Eye (tissue), 1 donor: ENCODE measurements at places on chromosomes 1 and 21.

DNA sequence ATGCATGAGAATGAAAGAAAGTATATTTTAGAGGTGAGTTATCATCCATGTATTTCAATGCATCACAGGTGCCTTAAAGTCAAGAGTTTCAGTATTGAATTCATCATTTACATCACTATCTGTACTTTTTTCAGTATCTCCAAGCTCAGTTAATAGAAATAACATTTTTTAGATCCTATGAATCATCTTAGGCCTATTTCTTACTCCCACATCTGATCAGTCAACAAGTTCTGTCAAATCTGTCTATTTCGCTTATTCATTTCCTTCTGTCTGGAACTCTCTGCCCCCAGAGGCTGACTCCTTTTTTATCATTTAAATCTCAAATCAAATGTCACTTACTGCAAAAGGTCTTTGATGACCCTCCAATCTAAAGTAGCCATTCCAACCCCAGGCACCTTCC is 295.2 kb downstream of the LRRC7 start:
- no peak for DNase-seq

- no peak for DNase-seq
Observed at GRCh38 chr1:209670441-209671082, 4.7 kb upstream of the G0S2 start.

DNA sequence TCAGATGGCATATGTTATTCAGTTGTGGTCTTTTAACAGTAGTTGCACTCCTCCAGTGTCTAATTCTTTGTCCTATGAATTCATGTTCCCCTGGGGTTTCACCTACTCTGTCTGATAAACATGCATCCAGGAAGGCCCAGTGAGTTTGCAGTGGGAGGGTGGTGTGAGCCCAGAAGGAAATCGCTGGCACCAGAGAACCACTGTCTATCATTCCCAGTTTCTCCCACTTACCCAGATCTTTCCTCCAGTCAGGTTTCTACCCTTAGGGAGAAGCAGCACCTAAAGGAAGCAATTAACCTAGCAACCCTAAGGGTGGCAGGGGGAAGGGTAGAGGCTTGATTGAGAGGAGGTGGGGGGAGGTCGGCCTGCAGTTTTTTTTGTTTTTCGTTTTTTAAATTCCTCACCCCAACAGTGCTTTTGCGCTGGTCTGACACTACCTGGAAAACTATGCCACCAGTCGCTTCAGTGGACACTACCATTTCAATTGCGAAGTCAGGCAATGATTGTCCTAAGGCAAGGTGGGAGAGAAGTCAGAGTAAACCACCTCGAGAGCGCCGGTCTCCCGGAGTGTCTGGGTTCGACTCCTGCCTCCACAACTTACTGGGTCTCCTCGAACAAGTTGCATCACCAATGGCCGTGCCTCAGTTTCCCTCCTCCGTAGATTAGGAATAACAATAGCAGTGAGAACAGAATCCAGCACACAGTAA is 766 bp upstream of the SLC44A3 start:
- DNase-seq = peak; percentile 10

DNA sequence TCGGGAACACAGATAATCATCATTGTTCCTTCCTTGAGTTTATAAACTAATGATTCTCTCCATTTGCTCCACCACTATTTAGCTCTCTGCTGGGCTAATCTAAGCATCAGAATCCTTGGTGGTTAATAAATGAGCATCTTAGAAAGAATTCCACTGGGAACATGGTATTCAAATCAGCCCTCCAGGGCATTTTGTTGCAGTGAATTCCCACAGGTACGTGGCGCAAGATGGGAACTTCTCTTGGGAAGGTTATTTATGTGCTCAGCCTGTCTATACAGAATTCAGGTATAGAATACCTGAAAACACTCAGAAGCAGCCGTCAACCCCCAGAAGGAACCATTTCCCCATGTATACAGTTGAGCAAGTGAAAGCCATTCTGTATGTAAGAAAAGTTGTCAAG is 131.5 kb downstream of the NTNG1 start:
- no peak for DNase-seq

DNA sequence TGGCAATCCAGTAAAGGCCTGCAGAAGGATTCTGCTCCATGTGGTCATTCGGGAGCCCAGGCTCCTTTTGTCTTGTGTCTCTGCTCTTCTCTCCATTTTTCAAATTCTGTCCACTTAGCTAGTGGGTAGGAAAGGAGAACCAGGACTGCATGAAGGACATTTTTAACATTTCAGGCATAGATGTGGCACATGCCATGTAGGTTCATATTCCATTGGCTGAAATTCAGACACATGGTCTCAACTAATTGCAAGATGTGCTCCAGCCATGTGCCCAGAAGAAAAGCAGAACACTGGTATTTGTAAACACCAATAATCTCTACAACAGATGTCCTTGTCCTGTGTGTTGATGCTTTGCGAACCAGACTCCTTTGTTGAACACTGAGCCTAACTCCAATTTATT is 85.2 kb upstream of the WLS start:
- peak; percentile 30 for DNase-seq

GRCh38 chr1:168439456-168440375 is 104.1 kb downstream of the XCL2 start:
- peak; percentile 91 for DNase-seq

DNA sequence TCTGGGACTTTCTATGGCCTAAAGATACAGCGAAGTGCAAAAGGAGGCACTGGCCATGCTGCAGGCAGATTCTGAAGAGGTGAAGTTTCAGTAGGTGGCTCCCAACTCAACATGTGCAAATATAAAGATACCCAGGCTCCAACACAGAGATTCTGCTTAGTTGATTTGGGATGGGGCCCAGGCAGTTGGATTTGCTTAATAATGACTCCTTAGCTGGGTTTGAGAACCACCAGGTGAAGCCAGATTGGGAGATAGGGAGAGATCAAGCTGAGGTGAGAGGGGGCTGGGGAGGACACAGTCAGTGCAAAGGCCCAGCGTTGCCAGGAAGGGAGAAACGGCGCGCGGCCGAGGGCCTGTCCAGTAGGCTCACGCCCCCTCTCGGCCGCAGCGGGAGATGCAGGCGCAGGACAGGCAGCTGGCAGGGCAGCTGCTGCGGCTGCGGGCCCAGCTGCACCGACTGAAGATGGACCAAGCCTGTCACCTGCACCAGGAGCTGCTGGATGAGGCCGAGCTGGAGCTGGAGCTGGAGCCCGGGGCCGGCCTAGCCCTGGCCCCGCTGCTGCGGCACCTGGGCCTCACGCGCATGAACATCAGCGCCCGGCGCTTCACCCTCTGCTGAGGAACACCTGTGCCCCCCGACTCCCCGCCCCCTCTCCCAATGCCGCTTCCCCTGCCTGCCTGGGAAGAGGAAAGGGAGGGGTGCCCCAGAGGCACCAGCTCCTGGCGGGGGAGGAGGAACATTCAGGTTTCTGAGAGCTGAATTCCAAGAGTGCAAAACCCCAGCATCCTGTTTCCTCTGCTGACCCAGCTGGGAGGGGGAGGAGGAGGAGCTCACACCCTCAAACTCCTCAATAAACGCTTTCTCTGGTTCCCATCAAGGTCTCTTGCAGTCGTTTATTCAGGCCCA is 1.2 kb downstream of the FAM167B start:
- peak; percentile 87 for DNase-seq

GRCh38 chr1:25616987-25617624 is 515 bp downstream of the MAN1C1 start:
- no peak for DNase-seq

DNA sequence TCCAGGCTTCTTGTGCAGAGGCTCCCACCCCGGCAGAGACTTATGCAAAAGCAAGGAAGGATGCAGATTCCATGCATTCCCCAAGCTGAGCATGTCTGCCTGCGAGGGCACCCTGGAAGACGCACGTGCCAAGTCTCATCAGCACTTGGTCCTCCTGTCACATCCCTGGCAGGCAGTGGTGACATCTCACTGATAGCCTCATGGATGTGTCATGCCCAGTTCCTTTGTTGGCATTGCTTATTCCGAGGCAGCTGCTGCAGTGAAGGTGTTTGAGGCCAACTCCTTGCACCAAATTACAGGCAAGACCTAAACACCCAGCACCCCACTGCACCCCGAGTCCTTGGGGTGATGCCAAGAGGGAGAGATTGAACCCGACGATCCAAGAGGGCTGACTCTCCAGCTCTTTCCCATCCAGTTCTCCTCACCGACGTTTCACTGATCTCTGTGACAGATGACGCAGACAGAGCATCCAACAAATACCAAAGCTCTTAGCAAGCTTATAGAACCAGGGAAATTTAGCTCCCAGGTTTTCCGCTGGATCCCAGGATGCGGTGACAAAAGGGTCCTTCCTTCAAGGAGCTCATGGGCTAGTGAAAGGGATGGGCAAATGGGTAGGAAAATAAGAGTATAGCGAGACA is 611.1 kb downstream of the AJAP1 start:
- no peak for DNase-seq
